Substantia nigra (tissue), 51 donors: ENCODE measurements at places on chromosomes 4 and X.

DNA sequence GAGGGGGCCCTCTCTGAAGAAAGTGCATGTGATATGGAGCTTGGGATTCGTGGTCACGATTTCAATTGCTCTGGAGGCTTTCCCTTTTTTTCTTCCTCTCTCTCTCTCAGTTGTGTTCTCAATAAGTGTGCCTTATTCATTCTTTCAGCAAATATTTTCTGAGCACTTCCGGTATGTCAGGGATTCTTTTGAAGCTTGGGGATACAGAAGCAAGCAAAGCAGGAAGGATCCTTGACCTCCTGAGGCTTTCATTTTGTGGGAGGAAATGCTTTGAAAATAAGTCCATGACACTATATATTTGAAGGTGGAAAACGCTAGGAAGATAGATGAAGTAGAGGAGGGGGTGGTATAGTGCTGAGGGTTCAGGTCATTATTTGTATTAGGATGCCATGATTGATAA, 12.6 kb upstream of the GABRE start:
- DNase-seq: no peak

GRCh38 chrX:65644621-65645289, 22.7 kb upstream of the MSN start:
- DNase-seq: peak; percentile 4

DNA sequence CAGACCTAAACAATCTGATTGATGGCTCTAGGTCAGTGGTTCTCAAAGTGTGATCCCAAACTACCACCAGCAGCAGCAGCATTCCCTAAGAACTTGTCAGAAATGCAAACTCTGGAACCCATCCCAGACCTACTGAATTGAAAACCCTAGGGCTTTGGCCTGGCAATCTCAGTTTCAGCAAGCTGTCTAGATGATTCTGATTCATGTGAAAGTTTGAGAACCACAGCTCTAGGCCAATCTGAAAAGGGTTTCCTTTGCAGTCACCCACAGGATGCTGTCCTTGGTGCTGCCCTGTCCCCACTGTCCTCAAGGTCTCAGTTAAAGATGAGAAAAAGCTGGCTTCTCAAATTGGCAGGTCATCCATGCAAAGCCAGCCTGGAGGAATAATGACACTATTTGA, 34.8 kb downstream of the SMPX start:
- no peak for DNase-seq

- no peak for DNase-seq
Observed at GRCh38 chrX:152245213-152245612, 106.8 kb upstream of the MAGEA10 start.

GRCh38 chr4:14309431-14309830, 681.9 kb upstream of the BOD1L1 start:
- DNase-seq: no peak

GRCh38 chr4:142091085-142091513, 454.7 kb downstream of the IL15 start:
- no peak for DNase-seq

GRCh38 chr4:53923921-53924320, 140.5 kb downstream of the CHIC2 start:
- no peak for DNase-seq

DNA sequence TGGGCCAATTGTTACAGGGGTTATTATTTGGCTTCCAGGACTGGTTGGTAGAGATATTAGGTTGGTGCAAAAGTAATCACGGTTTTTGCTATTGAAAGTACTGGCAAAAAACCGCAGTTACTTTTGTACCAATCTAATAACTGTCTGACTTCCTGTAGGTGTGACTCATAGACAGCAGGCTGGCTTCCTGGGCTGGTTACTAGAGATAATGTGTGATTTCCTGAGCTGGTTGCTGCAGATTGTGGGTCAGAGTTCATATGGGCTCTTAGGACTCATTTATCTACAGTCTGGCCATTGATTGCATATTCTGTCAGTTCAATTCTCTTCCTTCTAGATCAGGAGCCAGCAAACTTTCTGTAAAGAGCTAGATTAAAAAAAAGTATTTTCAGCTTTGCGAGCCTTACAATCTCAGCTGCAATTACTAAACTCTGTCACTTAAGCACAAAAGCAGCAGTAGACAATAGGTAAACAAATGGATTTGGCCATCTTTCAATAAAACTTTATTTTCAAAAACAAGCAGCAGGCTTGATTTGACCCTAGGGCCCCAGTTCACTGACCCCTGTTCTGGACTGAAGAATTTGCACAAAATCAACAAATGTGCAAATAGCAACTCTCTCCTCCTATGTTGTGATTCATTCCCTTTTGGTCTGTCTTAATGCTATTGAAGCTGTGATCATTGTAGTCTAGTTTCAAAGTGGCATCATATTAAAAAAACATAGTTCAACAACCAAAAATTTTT, 50.8 kb upstream of the BOD1L1 start:
- no peak for DNase-seq

DNA sequence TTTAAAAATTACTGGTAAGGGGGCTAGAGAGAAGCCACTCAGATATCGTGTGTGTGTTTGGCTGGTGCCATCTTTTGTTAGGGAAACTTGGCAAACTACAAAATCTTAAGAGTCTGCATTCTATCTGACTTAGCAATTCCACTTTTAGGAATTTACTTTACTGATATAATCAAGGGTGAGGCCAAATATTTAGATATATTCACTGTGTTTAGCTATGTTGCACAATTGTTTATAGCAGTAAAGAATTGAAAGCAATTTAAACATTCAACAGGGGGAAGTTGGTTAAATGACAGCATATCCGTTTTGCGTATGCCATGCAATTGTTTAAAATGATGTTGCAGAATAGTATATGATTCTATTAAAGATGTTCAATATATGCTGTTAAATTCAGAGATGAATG, 6.4 kb upstream of the HERC3 start:
- DNase-seq: no peak

DNA sequence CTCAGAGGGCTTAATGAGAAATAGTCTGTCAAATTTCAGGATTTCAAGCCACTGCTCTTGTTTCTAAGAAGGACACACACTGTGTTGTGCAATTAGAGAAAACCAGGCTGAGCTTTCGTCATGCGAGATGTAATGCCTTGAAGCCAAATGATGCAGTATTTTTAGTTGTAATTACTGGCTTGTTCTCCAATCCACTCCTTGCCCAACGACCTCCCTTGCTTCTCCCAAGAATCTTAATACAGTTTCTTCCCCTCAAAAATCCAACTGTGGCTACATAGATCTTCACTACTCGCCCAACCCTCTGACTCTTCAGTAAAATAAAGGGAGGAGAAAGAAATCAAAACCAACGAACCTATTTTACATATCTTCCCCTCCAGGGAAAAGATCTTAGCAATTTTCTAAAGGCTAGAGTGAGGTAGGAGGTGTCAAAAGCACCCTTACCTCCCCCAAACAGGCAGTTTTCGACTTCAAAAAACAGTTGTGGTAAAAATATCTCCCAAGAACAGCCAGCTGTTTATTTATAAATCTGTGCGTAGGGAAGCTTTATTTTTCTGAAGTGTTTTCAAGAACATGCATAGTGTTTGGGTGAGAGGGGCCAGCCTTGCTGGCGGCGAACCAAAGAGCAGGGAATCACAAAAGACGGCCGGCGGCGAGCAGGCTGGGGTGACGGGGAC, 68.7 kb downstream of the MGST2 start:
- DNase-seq: no peak

DNA sequence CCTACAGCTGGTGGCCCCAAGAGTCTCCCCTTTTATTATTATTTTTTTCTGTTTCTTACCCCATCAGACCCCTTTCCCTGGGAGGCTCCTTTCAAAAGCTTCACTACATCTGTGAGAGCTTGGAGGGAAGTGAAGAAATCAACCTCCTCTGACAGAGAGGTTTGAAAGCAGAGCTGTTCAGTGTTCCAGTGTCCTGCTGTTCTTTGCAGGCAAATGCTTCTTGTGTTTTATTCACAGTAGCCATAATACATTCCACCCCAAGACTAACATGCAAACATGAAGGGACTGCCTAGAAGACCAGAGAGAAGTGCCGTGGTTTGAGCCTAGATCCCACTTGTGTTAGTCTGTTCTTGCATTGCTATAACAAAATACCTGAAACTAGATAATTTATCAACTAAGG, 192.1 kb downstream of the PTTG2 start:
- DNase-seq: no peak

DNA sequence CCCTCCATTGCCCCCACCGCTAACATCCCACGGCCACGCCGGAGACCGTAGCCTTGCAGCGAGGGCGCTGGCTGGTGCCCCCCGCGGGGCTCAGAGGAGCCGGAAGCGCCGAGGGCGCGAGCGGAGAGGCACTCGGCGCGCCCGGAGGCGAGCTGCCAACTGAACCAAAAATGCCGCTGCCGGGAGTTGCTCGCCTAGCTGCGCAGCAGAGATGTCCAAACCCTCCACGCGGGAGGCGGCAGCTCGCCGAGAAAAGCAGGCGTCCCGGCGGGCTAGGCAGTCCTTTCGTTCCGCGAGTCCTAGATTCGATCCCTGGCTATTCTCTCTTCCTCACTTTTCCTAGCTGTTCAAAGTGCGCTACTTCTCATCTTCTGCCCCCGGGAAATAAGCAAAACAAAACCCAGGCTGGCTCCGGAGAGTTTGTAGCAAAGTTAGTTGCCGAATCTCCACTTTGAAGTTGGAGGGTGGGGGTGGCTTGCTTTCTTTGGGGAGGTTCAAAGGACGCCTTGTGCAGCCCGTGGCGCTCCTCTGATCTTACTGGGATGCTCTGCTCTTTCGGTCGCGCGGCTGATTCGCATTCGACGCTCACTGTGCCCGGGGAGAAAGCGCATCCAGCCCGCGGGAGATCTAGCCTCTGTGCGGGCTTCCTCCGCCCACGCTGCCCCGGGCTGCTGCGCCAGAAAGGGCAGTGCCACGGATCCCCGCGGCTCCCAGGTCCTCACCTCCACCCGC, 723 bp downstream of the NKX6-1 start:
- no peak for DNase-seq

DNA sequence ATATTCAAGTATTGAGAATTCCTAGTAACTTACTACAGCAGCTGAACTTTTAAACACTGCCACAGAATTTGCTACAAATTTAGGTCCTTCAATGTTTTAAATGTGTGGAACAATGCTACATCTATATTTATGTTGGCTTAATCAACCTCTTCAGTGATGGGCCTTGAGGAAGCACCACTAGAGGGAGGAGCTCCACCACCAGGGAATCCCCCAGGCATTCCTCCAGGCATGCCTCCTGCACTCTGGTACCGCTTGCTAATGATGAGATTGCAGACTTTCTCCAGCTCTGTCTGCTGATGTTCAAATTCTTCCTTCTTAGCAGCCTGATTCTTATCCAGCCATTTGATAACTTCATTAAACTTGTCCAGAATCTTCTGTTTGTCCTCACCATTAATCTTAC, 190.8 kb downstream of the HTR2C start:
- no peak for DNase-seq

DNA sequence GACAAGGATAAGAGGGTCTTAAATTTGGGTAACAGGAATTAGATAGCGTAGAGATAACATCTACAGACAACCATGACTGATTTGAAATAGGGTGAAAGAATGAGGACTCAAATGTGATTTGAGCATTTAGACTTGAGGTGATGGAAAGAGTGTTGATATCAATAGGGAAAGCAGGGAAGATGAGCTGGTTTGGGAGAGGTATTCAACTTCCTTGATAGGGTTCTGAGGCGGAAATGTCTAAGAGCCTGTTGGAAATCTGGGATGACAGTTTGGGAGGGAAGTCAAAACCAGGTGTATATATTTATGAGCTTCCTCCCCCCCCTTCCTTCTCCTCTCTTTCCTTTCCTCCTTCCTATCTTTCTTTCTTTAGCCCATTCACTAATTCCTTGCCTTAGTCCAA, 36.5 kb downstream of the KLHL15 start:
- DNase-seq: no peak

- DNase-seq: no peak
Observed at GRCh38 chrX:2552621-2553201, 51.9 kb upstream of the DHRSX start.
